ENCODE measurements at places on chromosomes 6 and 20.

- no peak for DNase-seq
Observed at GRCh38 chr20:38181207-38181801, 16.2 kb upstream of the TGM2 start.

- DNase-seq, result no peak
Observed at GRCh38 chr6:158959552-158959951, 40.5 kb downstream of the RSPH3 start.

DNA sequence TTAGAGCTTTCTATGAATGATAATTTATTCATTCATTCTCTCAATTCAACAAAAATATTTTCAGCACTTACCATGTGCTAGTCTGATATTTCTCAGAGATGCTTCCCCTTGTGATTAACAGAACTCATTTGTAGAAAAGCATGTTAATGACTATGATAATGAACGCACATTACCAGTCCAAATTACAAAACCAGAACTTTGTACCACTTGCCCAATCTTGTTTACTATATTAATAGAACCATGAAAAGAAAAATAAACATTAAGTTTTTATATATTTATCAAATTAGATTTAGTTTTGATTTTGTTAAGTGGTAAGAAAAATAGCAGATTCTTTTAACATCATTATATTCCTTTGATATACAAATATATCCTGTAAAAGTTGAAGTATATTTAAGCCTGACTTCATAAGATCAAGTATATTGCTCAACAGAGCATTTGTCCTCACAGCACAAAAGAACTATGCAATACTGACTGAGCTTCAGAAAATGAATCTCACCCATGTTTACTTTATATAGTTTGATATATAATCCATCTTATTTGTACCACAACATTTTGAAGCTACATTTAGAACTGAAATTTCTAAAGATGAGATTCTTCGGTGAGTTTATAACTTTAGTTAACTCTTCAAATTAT, 48.9 kb downstream of the TMEM244 start:
- DNase-seq, result no peak

GRCh38 chr6:81304466-81304865, 448.0 kb downstream of the TENT5A start:
- no peak for DNase-seq

- DNase-seq, result no peak
Observed at GRCh38 chr20:14687313-14687712, 349.9 kb upstream of the FLRT3 start.

DNA sequence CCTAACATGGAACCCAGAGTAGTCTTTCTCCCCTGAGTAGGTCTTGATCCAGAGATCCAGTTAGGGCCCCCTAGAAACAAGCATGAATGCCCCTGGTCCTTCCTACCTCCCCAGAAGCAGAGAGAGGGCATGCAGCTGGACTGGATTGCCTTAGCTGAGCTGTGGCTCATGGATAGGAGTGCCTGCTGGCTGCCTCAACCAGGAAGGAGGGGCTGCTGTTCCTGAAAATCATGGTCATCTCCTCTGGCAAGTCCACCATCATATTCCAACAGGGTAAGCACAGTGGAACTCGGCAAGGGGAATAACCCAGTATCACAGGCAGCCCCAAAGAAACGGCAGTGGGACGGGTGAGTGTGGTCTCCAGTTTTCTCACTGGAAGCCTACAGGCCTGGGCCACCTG, 53.1 kb upstream of the ENTPD6 start:
- DNase-seq, result no peak
